ENCODE measurements at places on chromosomes 4 and X.

DNA sequence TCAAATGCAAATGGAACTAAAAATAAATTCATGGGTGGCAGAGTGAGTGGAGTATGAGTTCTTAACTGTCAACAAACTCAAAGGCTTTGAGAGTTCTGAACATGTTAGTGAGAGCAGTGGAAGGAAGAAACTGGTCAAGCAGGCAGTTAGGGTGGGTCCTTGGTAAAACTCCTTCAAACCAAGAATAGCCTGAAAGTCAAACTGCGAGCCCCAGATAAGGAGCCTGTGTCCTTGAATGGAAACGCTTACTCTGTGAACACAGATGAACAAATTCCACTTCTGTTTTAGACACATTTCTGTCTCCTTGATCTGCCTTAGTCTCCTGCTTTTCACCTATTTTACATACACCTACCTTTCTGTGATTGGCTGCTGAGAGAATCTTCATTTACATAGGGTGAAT lies 129.4 kb upstream of the PCDH18 start:
- no peak for DNase-seq

- no peak for DNase-seq
Observed at GRCh38 chrX:102669526-102669925, 18.2 kb downstream of the GPRASP1 start.

DNA sequence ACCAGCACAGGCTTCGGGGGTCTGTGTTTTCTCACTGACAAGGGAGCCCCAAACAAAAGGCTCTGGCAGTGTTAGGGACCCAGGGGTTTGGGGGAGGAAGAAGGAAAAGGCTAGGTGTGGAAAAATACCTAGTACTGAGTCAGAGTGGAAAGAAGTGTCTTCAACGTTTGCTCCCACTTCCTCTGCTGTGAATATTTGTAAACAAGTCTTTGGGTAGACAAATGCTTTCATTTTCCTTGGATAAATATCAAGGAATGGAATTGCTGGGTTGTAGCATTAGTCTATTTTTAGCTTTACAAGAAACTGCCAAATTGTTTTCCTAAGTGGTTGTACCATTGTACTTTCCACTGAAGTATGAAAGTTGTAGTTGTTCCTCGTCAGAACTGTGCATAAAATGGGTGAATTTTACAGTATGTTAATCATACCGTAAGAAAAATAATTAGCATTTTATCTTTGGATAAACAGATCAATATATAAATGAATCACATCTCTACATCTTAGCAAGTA lies 17.4 kb downstream of the COL4A5 start:
- DNase-seq, result no peak

GRCh38 chr4:163747886-163748285 lies 253.4 kb downstream of the TMA16 start:
- DNase-seq, result no peak

Data from DMS153 (cell line).